ENCODE measurements at places on chromosomes 4 and X. TPM values are rescaled to one million over a fixed set of nuclear protein-coding genes. Genes with fewer than 3 reads are reported as not detected.
A peak's percentile ranks its signal among the peaks of the same experiment; 100 is the strongest.

The ENAM gene
- 4.7 TPM for polyA plus RNA-seq

The IRS4 gene
- 1.7 TPM for polyA plus RNA-seq

The CITED1 gene
- 13.8 TPM for polyA plus RNA-seq

The PDGFC gene
- polyA plus RNA-seq: 84.1 TPM

The STOX2 gene
- polyA plus RNA-seq: 8.8 TPM

- DNase-seq: no peak
Measured at GRCh38 chr4:19575924-19576323, 675.8 kb upstream of the SLIT2 start.

DNA sequence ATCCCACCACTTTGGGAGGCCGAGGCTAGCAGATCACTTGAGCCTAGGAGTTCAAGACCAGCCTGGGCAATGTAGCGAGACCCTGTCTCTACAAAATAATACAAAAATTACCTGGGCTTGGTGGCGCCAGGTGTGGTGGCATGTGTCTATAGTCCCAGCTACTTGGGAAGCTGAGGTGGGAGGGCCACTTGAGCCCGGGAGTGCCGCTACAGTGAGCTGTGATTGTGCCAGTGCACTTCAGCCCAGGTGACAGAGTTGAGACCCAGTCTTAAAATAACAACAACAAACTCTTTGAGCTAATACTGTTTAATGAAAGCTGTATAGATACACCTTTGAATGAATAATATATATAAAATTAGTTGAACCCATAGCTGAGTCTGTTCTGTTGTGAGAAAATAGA is 9.7 kb downstream of the BCORL1 start:
- no peak for DNase-seq

DNA sequence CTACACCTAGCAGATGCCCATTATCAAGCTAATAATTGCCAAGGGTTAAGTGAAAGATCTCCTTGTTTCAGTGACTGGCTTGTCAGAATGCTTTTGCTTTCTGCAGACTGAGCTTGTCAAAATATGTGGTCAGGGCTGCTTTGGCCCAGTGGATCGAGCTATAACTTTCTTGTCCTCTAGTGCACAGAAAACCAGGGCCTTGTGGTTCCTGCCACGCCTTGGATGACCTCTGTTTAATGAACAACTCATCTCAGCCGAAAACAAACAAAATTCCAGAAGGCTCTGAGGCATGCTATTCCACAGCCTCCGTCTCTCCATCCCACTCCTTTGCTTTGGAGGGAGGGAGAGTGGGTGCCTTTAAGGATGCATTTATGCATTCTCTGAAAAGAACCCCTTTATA is 11.3 kb downstream of the EVC start:
- no peak for DNase-seq

- no peak for DNase-seq
Measured at GRCh38 chrX:71056867-71057266, 11.3 kb downstream of the SNX12 start.

- DNase-seq: no peak
Measured at GRCh38 chrX:22069586-22069985, 37.5 kb downstream of the PHEX start.

- DNase-seq: no peak
Measured at GRCh38 chr4:142565771-142566170, 280.3 kb downstream of the INPP4B start.

- no peak for DNase-seq
Measured at GRCh38 chrX:21255032-21255618, 119.1 kb upstream of the CNKSR2 start.

DNA sequence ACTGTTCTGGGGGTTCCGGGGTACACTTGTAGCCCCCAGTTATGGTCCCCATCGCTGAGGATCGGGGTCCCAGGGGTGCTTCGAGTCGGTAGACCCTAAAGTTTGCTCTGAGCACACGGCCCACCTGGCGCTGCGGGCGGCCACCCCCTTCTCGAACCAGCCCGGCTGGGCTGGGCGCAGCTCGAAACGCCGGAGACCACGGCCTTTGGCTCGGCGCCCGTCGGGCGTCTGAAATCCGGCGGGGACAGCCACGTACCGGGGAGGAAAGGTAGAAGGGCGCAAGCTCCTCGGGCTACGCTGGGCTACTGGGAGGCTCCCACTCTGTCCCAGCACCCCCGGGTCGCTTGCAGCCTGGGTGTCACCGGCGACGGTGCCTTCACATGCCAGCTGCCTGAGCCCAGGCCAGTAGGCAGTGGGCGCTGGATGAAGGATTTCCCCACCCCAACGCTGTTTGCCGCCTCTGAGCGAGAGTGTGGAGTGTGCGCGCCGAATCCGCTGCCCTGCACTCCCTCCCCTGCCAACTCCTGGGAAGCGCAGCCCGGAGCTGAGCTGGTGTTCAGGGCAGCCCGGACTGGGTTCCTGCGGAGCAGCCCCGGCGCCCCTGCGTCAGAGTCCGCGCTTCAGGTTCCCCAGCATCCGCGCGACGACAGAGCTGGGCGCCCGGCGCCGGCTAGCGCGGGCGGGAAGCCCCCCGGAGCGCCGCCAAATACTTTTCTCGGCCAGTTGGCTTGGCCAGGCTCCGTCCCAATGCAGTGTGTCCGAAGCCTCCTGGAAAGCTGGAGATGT is 637 bp downstream of the MAMLD1 start:
- DNase-seq: no peak

DNA sequence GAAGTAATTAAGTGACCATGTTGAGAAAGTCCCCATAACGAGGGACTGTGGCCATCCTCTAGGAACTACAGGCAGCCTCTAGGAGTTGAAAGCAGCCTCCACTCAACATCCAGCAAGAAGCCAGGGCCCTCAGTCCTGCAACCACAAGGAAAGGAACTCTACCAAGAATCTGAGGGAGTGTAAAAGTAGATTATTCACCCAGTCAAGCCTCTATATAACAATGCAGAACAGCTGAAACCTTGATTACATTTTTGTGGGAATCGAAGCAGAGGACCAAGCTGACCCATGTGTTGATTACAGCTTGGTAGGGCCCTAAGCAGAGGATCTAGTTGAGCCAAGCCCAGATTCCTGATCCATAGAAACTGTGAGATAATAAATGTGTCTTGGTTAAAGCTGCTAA is 17.1 kb downstream of the RPS6KA6 start:
- no peak for DNase-seq

DNA sequence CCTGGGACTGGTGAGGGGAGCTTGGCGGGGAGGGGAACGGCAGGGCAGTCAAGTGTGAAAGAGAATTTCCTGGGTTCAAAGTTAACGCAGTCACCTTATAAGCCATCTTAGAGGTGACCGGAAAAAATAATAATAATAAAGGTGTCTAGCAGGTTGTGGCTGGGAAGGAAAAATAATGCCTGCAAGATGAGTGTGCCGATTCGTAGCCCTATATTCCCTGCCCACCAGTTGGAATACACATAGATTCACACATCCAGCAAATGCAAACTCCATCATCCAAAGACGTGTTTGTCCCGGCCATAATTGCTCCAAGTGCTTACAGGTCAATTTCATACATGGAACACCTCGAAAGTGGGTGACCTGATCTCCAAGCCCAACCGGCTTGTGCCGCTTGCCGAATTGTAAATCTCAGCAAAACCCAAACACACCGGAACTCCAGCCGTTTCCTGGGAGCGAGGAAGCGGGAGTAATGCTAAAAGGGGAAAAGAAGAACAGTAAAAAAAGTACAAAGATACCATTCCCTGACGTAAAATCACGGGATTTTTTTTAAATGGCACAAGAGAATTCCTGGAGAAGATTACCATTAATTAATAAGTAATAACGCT is 1.3 kb upstream of the FAT1 start:
- DNase-seq: peak; percentile 45

- DNase-seq: no peak
Measured at GRCh38 chr4:25500626-25501316, 123.7 kb downstream of the ANAPC4 start.

DNA sequence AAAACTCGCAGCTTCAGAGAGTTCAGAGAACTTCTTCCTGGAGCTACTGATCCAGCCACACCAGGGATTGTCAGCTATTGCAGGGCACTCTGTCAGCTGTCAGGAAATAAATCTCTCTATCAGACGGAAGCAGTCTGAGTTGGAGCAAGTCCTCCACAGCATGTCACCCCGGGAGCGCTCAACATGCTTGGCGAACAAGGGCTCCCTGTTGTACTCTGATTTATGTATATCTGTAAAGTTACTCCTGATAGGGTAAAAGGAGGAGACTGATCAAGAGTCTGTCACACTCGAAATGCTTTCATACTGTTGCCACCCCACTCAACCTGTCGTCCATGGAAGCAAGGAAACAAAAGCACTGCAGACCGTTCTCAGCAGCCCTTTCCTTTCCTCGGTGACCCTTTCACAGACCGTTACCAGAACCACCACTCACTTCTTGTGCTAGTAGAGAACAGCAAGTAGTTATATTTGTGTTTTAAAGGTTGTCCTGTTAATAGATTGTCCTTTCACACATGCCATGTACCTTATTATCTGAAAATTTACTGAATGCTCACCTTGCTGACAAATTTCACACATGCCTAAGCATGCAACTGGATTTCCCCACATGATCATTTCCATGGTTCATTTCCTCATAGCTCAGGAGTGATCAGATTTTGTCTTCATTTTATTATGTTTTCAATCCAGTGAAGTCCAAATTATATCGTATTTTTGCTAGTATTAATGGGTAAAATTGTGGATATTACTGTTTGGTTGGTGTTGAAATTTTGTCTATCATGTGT is 2108.9 kb upstream of the TENM3 start:
- DNase-seq: peak; percentile 13

GRCh38 chr4:657338-657833 is 16.7 kb downstream of the ATP5ME start:
- no peak for DNase-seq
